ENCODE measurements at places on chromosomes 16 and 17. TPM values are rescaled to one million over a fixed set of nuclear protein-coding genes. Genes with fewer than 3 reads are reported as not detected.

FOXC2 gene
- 0.23 TPM for total RNA-seq

TBC1D3G gene
- total RNA-seq, result not detected

LRRC59 gene
- 48.9 TPM for total RNA-seq

HNF1B gene
- total RNA-seq, result not detected

LITAF gene
- total RNA-seq, result 26.1 TPM

DOC2A gene
- total RNA-seq, result 12.5 TPM

TAC4 gene
- not detected for total RNA-seq

CCDC144A gene
- total RNA-seq, result 20.5 TPM

LRRC37A2 gene
- 14.8 TPM for total RNA-seq

CPNE2 gene
- 71.0 TPM for total RNA-seq

CNOT1 gene
- total RNA-seq, result 99.4 TPM

TLCD3B gene
- 24.7 TPM for total RNA-seq

KRT34 gene
- total RNA-seq, result not detected

TP53TG3 gene
- not detected for total RNA-seq

SDR42E2 gene
- 0.23 TPM for total RNA-seq

ITGB4 gene
- total RNA-seq, result 4.4 TPM

ADAM11 gene
- 19.8 TPM for total RNA-seq

KRTAP4-5 gene
- total RNA-seq, result not detected

GRB7 gene
- not detected for total RNA-seq

SOCS7 gene
- total RNA-seq, result 44.1 TPM

PYY gene
- not detected for total RNA-seq

CCL4L2 gene
- 0.46 TPM for total RNA-seq

SHBG gene
- total RNA-seq, result not detected

CORO6 gene
- total RNA-seq, result 5.1 TPM

ATP2A3 gene
- 2.8 TPM for total RNA-seq

TAF1C gene
- 21.2 TPM for total RNA-seq

FBXW10 gene
- total RNA-seq, result 0.23 TPM

MLLT6 gene
- 27.2 TPM for total RNA-seq

CHST4 gene
- 0.46 TPM for total RNA-seq

STX1B gene
- total RNA-seq, result 49.4 TPM

KRT32 gene
- not detected for total RNA-seq

KCNJ18 gene
- total RNA-seq, result not detected

KRTAP4-3 gene
- not detected for total RNA-seq

MYL11 gene
- not detected for total RNA-seq

MMP28 gene
- total RNA-seq, result 15.2 TPM

TBC1D3B gene
- total RNA-seq, result 0.69 TPM

SDR42E1 gene
- 2.1 TPM for total RNA-seq

TP53TG3D gene
- total RNA-seq, result 0.92 TPM

MYH2 gene
- under 0.01 TPM for total RNA-seq

MMP2 gene
- 15.0 TPM for total RNA-seq

PNMT gene
- 3.2 TPM for total RNA-seq

PIK3R6 gene
- 0.69 TPM for total RNA-seq

KRT12 gene
- total RNA-seq, result not detected

PSMC3IP gene
- total RNA-seq, result 6.9 TPM

ELMO3 gene
- 0.69 TPM for total RNA-seq

PPP1R27 gene
- not detected for total RNA-seq

SYNGR3 gene
- total RNA-seq, result 112 TPM

PRAC1 gene
- total RNA-seq, result not detected

SPAG9 gene
- total RNA-seq, result 312 TPM

TP53TG3B gene
- not detected for total RNA-seq

NLRC3 gene
- total RNA-seq, result 0.69 TPM

ANKRD40CL gene
- total RNA-seq, result not detected

RNF157 gene
- 42.2 TPM for total RNA-seq

FXR2 gene
- total RNA-seq, result 46.1 TPM

KRT39 gene
- not detected for total RNA-seq

FBXL16 gene
- total RNA-seq, result 10.8 TPM

KRTAP3-2 gene
- total RNA-seq, result not detected

ZSCAN10 gene
- total RNA-seq, result not detected

All from diencephalon (tissue), 1 donor.